ENCODE measurements at places on chromosomes 7 and 10.

- no peak for ATAC-seq
These were observed 137.4 kb downstream of the HGF start for GRCh38 chr7:81632418-81632817.

- no peak for ATAC-seq
These were observed 31.4 kb upstream of the BTBD16 start for GRCh38 chr10:122239578-122240257.

DNA sequence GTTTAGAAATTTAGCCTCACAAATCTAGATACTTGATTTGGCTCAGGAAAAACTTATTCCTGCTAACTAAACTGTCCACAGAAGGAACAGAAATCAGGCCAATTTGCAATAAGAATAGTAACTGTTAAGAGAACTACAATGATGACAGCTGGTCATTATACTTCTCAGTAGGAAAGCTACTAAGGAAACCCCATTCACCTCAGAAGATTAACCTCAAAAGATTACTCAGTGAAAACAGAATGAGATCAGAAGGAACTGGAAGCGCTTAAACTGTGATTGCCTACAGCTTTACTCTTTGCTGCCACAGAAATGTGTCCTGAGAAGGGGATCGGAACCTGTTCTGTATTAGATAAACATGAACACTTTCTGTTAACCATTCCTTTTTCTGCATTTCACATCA lies 24.3 kb upstream of the DNAJB12 start:
- ATAC-seq = no peak

DNA sequence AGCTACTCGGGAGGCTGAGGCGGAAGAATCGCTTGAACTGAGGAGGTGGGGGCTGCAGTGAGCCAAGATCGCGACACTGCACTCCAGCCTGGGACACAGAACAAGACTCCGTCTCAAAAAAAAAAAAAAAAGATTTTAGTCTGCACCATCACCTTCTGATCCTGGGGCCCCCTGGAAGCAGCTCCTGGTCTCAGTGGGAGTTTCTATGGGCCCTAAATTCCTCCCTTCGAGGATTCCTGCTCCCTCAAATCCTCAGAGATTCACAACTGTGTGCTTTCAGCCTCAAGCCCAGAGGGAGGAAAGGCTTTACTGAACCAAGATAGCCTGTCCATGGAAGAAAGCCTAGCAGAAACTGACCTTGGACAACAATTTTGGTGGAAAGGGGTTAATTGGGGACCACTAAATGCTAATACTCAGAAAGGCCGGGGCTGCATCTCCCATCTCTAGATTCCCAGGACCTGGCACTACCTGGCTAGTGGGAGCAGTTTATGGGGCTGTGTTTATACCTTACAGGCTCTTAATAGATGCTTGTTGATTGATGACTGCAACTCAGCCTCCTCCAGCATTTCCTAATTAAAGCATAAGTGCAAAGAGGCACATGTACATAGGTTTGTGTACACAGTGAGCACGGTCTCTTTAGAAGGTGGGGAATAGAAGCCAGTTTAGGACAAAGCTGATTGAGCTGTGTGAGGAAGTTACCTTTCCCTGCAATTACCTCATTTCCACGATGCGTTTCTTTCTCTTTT lies 9.2 kb upstream of the FGFR2 start:
- no peak for ATAC-seq

DNA sequence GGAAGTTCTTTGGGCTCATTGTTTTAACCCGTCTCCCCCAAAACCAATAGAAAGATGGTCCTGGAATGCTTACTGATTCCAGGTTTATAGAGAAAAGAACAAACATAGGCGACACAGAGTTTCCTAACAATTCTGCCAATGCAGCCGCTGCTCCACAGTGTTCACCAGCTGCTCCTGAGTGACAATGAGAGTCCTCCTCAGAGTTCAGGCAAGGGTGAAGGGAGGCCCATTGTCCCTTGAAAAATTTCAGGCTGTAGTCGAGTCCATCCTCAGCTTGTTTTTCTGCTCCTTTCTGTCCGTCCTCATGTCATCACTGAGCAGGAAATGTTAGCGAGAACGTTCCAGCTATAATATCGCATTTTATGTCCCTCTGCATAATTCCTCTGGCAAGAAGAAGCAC lies 537.6 kb downstream of the TCERG1L start:
- ATAC-seq = no peak

DNA sequence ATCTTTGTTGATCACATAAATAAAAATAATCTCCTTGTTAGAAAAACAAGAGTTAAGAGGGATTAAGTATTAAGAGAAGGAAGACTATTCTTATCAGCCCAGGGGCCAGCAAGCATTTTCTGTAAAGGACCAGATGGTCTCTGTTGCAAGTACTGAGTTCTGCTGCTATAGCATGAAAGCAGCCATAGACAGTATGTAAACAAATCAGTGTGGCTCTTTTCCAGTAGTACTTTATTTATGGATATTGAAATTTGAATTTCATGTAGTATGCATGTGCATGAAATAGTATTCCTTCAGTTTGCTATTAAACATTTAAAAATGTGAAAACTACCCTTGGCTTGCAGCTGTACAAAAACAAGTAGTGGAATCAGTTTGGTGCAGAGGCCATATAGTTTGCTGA lies 81.7 kb downstream of the STK31 start:
- no peak for ATAC-seq

DNA sequence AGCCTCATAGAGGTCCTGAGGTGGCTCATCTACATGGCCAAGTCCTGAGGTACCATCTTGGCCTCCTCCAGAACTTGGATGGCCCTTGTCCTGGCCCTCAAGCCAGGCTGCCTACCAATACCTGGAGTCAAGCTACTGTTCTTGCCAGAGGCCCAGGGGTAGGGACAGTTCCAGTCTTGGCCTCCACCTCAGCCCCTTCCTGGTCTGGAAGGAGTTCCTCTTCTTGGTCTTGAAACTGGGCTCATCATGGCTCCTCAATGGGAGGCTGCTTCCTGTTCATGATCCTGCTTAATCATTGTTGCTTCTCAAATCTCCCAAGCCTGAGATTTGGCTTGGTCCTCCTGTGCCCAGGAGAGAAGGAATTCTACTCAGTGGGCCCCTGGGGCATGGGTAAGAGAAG lies 3.9 kb downstream of the HPS6 start:
- ATAC-seq = no peak

DNA sequence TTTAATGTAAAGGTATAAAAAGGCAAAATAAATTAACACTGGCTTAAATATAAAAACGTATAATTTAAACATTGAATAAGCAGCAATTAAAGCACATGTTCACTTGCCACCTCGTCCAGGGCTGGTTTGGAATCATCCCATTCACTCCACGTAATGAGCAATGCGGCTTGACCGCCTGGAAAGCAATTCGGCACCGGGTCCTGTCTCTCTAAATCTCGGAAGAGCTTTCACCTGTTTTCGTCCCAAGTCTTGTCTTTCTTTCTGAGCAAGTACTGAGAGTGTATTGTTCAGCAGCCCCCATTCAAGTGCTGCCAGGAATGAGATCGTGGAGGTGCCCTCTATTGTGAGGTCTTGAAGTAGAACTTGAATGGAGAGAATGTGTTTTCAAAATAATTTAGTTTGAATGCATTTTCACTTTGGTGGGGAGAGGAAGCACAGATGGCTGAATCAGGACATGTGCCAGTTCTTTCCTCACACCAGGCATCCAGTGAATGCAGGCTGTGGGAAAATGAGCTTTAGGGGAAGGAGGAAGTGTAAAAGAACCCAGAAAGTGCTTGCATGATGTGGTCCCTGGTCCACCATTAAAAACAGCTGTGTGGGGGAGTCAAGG lies 515.2 kb downstream of the REEP3 start:
- no peak for ATAC-seq

GRCh38 chr7:127251465-127252376 lies 1.0 kb downstream of the GRM8 start:
- no peak for ATAC-seq

DNA sequence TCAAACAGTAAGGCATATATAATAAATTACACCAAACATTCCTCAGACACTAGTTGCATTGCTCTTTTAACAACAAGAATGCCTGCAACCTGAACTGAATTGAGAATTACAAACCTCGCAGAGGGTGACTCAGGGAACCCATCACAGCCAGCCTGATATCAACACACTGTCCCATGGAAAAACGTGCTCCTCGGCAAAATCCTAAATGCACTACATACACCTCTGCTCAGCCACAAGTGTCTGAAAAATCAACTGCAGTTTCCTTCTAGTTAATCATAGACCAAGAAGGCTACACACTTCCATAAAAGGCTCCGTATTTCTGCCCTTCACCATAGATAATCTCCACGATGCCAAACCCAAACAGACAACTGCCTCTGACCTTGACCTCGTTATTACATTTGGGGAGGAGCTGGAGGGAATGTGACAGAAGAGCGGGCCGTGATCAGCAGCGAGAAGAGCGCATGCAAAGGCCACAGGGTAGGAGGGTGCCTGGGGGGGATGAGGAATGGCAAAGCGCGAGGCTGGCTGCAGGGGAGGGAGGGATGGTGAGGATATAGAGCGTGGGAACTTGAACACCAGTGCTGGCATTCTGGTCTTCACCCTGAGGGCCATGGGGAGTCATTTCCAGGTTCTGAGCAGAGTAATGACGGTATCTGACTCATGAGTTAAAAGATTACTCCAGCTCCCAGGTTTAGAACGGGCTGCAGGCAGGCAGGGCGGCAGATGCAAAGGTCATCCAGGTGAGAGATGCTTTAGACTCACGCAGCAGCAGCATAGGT lies 201.9 kb upstream of the FRMD4A start:
- no peak for ATAC-seq

DNA sequence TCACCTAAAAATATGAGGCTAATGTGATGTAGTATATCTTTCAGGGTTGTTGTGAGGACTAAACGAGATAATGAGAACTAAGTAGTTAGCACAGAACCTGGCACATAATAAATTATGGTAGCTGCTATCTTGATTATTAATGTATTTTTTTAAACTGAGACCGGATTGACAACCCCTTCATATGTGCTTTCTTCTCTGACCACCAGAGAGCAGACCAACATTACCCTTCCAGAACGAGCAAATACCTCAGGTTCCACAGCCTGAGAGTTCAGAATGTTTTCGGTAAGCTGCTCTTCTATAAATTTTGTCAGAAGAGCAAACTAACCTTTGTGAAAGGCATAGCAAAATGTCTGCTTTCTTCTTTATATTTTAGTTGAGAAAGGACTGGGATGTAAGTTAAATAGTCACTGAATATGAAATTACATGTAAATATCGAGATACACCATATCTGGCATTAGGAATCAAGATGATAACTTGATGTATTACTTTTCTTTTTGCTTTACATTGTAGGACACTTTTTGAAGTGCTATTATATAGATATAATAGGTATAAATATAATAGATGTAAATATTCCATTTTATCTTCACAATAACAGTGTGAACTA lies 13.6 kb upstream of the BPGM start:
- peak; percentile 55 for ATAC-seq

DNA sequence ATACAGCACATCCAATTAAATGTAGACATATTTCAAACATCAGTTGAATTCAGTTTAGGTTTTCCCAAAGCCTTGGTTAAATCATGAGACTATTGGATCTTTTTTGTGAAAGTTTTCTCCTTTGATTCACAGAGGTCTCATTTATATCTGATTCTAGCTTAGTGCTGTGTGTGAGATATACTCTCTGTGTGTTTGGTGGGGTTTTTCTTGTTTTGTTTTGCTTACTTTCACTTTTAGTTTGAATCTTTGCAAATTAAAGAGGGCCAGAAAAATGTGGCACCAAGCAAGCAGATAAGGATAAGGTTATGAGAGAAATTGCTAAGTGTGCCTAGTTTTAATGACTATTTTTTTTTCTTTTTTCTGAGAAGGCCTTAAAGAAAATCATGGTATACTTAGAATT lies 12.6 kb upstream of the OR6B1 start:
- ATAC-seq = no peak

DNA sequence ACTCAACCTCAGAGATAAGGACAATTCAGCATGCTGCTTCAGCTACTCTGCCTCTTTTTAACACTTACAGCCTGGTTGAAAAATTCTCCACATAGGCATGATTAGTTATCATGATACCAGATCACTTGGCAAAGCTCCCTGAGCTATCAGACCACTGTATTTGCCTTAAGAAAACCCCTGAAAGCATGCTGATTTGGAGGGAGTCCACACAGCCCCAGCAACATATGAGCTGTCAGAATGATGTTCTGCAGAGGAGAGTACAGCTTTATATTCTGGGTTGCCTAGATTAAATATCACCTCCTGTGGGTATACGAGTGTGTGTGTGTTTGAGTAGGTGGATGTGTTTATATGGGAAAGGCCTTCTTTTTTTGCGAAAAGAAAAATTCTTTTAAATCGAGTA lies 170.2 kb upstream of the CHRM2 start:
- no peak for ATAC-seq

GRCh38 chr7:80412842-80413241 lies 99.0 kb downstream of the GNAT3 start:
- ATAC-seq = no peak

DNA sequence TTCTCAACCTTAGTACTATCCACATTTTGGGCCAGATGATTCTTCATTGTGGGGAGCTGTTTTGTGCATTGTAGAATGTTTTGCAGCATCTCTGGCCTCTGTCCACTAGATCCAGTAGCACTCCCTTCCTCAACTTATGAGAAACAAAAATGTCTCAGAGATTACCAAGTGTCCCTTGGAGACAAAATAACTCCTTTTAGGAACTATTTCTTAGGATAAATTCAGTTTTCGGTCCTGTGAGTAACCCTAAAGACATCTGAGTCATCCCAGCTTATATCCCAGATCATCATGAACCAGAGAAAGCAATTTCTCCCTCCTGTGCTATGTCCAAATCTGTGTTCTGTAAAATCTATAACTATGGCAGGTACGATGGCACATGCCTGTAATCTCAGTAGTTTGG lies 266.6 kb upstream of the PHYHIPL start:
- no peak for ATAC-seq

GRCh38 chr10:62501547-62501946 lies 127.4 kb downstream of the ZNF365 start:
- no peak for ATAC-seq

DNA sequence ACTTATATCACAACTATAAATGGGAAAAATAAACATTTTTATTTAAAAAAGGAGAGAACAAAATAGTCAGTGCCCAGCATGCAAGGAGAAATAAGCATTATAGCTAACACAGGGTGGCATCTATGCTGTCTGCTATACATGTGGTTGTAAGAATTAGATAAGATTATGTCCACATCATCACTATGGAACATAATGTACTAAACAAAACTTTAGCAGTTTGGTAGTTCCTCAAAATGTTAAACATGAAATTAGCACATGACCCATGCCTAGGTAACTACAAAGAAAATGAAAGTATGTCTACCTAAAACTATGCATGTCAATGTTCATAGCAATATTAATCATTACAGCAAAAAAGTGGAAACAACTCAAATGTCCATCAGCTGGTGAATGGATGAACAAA lies 28.7 kb upstream of the RUFY2 start:
- no peak for ATAC-seq

- ATAC-seq = no peak
These were observed 280.8 kb downstream of the TNS3 start for GRCh38 chr7:47301105-47301477.

- ATAC-seq = no peak
These were observed 22.0 kb upstream of the SLC35G1 start for GRCh38 chr10:93871671-93872204.

- no peak for ATAC-seq
These were observed 91.7 kb downstream of the TMEM178B start for GRCh38 chr7:141165521-141165920.

GRCh38 chr7:129045682-129046081 lies 9.2 kb downstream of the TNPO3 start:
- no peak for ATAC-seq
